ENCODE measurements at places on chromosomes 5 and 9.
A peak's percentile ranks its signal among the peaks of the same experiment; 100 is the strongest.

- peak; percentile 52 for DNase-seq
Measured at GRCh38 chr5:94433397-94434163, 184.8 kb downstream of the KIAA0825 start.

DNA sequence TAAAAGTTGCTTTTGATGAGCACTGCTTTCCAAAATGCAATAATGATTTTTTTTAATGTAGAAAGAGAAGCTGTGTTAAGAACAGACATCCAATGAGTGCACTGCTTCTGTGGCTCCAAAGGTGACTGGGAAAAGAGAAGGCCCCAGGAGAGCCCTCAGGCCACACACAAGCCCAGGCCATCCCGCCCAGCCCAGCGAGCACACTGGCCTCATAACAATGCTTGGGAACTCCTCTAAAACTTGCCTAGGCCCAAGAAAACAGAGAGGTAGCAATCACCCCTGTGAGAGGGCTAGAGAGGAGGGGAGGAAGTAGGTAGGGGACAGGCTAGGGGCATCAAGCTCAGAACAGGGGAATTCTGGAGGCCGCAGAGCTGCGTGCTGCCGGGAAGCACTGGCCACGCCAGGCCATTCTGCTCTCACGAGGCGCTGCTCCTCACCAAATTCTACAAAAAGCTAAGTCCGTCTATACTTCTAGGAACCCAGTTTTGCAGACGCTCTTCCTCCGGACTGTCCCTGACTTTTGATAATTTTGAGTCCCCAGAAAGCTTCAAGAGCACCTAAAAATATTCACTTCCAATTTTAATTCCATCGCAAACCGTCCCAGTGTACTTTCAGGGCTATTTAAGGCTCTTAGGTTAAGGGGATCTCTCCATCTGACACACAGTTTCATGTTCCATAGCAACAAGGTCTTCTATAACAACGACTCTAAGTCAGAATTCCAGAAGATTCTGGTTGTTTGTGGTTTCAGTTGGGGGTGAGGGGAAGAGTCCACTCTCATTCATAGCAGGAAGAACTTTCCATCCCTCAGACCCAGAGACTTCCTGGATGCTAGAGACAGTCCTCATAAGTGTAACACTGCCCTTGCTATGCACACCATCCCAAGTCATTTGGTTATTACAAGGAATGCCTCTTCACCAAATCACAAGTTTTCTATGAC, 51.0 kb downstream of the HABP4 start:
- DNase-seq = peak; percentile 45

DNA sequence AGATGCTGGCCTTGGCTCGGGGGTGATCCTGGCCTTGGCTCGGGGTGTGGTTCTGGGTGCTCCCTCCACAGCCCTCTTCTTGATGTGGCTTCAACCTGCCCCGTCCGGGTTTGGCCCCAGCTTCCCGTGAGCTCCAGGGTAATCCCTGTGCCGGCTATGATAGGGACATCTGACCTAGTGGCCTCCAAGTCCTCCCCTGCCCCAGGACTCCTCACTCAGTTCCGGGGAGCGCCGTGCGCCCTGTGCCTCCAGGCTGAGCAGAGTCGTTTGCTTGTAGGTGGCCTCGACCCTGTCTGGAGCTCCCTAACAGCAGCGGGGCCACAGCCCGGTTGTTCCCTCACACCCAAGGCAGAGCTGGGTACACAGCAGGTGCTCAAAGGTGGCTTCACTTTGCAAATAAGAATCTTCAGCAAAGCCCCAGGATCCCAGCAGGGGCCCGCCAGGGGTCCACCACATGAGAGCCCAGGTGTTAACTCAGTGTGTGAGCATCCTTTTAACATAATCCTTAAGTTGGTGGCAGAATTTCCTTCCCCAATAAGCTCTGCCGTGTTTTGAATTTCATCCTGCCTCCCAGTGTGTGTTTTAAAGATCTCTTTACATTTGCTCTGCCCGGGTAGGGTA, 32.3 kb upstream of the CEP72 start:
- DNase-seq = no peak

DNA sequence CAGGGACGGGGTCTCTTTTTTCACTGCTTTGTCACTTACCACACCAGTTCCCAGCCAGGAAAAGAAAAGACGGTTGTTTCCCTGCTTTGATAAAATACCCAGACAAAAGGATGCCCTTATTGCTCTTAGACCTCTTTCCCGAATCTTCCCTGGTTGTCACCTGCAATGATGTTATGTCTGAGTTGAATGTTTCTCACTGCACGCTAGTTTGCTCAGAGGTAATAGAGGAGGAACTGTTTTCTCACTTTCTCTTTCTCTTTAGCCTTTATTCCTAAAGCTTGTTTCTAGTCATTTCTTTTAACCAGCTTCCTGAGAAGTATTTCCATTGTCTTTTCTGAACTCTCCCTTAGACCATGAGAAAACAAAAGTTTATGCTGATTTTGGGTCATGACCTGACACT, 32.9 kb downstream of the ACER2 start:
- DNase-seq = no peak

DNA sequence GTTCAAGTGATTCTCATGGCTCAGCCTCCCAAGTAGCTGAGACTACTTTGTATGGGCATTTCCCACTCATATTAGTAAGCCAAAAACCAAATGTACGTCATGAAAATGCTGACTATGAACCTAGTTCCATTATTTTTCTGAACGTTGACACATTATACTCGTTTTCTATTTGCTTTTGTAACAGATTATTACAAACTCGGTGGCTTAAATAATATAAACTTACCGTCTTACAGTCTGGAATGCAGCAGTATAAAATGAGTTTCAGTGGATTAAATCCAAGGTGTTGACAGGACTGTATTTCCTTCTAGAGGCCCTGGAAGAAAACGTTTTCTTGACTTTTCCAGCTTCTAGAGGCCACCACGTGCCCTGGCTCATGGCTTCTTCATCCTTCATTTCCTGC, 517.0 kb downstream of the GADD45G start:
- no peak for DNase-seq

DNA sequence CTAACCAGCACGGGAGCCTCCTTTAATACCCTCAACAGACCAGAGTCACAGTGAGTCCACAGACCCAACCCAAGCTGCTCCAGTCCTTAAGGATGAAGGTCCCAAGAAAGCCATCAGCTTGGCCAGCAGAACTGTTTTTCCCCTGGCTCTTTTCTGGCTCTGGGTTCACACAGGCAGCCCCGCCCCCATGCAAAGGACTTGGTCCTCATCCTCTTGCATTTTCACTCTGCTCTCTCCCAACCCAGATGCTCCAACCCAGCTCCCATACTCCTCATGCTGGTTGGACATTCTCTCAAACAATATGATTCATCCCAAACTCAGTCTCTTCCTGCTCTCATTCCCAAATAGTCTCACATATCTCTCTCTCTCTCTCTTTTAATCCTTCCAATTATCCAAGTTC, 74.2 kb upstream of the SPOCK1 start:
- no peak for DNase-seq

- no peak for DNase-seq
Measured at GRCh38 chr9:16526380-16526779, 344.1 kb downstream of the BNC2 start.

DNA sequence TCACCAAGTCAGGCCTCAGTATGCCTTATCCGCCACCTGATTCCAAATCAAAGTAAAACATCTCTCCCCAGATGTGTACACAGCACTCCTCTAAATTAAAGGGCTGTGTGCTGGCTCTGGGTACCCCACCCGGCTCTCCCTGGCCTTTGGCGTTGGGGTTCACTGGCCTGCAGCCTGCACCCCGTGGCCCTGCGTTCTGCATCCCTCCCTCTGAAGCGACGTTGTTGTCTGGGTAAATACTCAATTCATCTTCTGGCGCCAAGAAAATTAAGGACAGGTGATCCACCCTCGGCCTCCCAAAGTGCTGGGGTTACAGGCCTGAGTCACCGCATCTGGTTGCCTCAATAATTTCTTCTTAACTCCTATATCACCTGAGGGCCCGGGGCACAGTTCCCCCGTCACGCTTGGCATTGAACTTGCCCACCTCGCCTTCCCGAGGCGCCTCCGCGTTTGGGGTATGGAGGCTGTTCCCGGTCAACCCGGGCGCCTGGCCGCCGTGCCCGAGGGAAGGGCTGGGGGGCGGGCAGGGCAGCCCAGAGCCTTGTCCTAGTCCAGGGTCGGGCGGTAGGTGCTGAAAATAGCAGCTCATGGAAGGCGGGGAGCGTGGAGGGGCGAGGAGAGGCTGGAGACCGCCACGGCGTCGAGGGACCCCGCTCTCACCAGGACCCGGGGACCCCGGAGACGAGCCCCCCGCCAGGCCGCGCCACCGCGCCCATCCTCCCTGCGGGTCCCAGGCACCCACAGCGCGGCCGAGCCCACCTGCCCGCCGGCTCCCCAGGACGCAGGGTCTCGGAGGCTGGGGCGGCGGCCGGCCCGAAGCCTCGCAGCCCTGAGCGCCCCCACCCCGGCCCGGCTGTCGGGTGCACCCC, 531 bp downstream of the ABO start:
- no peak for DNase-seq

- DNase-seq = no peak
Measured at GRCh38 chr5:150612405-150612804, 28.1 kb upstream of the SYNPO start.

DNA sequence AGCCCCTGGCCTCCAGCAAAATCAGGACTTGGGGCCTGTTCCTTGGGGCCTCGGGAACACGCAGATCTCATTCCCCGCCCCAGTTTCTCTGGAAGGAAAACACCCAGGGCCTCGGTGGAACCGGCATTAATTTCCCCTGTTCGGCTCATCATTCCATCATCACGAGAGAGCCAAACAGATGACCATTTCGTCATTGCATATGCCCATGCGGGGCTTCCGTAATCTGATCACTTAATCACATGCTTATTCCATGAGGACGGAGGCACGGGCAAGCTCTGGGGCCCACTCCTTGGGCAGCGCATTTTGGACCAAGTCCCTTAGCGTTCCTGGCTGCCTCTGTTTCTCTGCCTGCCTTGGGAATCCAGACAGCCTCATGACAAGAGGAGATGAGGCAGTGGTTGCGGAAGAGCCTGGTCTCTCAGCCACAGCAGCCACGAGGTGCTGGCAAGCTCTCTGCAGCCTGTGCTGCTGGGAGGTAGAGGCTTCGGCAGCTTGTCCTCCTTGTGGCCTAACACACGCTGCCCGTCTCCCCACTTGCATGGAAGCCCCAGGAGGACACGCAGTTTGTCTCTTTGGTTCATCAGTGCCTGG, 65.0 kb upstream of the IER5L start:
- DNase-seq = no peak

All from AG04449 (cell line).